ENCODE measurements at places on chromosomes 1 and 21. TPM values are rescaled to one million over a fixed set of nuclear protein-coding genes. Genes with fewer than 3 reads are reported as not detected.
A peak's percentile ranks its signal among the peaks of the same experiment; 100 is the strongest.

- peak; percentile 24 for ATAC-seq
Measured at GRCh38 chr1:3216015-3216391, 147.0 kb downstream of the PRDM16 start.

GRCh38 chr1:45015683-45016082 is 3.6 kb downstream of the UROD start:
- no peak for ATAC-seq

DNA sequence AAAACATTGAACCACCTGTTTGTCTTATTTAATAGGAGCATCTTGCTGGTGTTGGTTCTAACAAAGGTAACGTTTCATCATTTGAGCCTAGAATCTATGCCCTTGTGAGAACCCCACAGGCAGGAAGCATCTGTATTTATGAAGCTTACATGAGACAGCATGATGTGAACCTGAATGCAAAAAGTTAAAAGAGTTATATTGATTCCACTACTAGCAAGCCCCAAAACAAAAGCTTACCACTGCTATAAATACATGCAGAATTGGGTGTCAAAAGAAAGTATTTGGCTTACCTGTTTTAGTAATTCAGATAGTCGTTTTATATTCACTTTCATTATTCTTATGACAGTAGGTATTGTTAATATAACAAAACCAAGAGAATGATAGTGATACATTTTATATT is 301.2 kb upstream of the ADGRL2 start:
- no peak for ATAC-seq

DNA sequence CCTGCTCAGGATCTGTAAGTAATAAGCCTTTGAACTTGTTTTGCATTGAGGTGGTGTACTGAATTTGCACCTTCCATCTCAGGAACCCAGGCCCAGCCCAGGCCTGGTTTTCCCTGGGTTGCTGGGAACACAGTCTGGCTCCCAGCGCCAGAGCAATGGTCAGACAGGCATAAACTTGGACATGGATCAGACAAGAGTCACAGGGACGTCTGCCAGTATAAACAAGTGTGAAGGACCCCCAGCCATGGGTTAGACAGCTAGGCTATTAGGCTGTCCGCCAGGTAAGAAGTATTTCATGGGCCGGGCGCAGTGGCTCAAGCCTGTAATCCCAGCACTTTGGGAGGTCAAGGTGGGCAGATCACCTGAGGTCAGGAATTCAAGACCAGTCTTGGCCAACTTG is 5.5 kb downstream of the IFNLR1 start:
- no peak for ATAC-seq

GRCh38 chr1:183150445-183150844 is 35.6 kb upstream of the LAMC2 start:
- ATAC-seq = no peak

GRCh38 chr1:22915231-22915630 is 57.4 kb downstream of the LACTBL1 start:
- no peak for ATAC-seq

DNA sequence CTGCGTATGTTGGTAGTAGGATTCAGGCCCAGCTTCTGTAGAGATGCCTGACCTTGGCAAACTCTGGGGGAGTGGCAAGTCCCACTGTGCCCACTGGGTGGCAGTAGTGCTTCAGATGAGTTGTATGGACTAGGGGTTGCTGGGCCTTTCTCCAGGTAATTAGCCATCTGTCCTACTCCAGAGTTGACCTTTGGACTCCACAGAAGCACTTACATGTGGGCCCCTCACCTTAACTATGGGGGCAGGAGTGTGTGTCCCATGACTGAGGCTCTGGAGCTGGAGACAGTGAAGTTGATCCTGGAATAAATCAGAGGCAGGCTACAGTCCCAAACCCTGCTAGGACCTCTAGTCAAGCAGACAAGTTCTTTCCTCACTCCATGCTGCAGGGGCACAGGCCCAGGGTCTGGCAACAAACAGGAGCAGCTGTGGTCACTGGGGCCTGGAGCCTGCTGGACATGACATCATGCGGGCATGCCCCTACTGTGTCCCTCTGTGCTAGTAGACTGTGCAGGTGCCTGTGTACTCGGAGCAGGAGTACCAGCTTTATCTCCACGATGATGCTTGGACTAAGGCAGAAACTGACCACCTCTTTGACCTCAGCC is 4.6 kb downstream of the DMAP1 start:
- ATAC-seq = peak; percentile 21

- ATAC-seq = peak; percentile 78
Measured at GRCh38 chr1:182752077-182752988, 37.2 kb upstream of the NPL start.

- ATAC-seq = no peak
Measured at GRCh38 chr1:175649416-175649815, 94.0 kb downstream of the TNR start.

DNA sequence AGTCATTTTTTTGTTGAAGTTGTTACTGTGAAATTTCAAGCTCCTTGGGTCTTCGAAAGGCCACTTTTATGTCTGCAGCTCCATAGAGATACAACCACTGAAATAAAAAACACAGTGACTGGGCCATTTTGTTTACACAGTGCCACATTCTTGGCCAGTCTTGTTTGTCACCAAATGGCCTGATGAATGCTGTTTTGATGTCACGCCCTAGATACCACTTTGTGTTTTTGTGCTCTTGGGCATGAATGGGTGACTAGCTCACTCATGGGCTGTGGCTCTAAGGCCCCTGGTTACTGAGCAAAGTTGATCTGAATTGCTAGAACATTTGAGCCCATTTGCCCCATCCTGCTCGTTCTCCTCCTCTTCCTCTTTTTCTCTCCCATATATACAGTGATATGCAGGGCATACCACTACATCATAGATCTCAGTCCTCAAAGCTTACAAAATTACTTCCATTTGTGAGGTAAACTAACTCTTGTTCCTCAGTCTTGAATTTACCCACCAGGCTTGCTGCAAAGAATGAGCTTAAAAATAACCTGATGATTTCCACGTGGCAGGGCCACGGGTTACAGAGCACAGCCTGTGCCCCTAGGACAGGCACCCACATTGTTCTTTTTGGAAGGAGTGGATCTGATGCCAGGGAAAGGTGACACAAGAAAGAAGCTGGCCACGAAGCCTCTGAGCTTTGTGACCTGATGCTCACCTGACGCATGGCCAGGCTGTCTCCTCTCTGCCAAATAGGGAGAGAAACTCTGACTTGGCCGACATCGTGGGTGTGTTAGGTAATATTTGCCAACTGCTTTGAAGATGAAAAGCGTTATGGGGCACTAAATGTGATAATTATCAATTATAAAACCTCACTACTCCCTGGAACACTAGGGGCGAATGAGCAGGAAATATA is 92.4 kb downstream of the RUNX1 start:
- no peak for ATAC-seq

GRCh38 chr1:85220756-85221201 is 20.0 kb upstream of the SYDE2 start:
- ATAC-seq = peak; percentile 87

- no peak for ATAC-seq
Measured at GRCh38 chr1:14520514-14521163, 77.8 kb upstream of the KAZN start.

- no peak for ATAC-seq
Measured at GRCh38 chr1:101311146-101311920, 74.5 kb downstream of the S1PR1 start.

DNA sequence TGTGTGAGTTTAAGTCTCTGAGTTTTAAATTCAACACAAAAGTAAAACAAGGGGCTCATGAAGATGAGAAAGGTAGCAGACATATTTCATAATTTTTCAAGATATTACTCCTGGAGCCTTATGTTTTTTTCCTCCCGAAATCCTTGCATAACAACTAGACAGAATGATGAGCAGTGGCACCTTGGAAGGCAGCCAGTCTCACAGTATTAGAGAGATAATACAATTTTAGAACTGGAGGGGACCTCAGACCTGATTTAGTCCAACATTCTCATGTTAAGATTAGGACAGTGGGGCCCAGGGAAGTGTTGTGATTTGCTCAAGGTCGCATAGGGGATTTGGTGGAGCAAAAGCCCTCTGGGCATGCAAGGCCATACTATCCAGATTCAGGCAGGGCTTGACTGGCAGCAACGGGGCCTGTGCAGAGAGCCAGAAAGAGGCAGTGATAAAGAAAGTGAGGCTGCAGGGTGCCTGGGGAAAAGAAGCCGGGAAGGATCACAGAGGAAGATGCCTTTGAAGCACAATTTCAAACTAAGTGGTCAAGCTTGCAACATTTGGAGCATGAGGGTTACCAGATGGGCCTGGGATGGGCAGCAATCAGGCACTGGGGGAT is 31.4 kb upstream of the BCL9 start:
- ATAC-seq = peak; percentile 66

GRCh38 chr1:27058966-27059669 is 46.5 kb upstream of the TENT5B start:
- peak; percentile 25 for ATAC-seq

DNA sequence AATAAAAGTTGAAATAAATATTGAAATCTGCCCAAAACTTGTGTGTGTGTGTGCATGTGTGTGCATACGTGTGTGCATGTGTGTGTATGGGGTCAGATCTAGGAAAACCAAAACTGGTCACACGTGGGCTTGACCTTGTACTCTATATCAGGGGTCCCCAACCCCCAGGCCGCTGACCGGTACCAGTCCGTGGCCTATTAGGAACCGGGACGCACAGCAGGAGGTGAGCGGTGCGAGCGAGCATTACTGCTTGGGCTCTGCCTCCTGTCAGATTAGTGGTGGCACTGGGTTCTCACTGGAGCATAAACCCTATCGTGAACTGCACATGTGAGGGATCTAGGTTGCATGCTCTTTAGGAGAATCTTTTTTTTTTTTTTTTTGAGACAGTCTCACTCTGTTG is 8.7 kb downstream of the DOP1B start:
- no peak for ATAC-seq

- ATAC-seq = no peak
Measured at GRCh38 chr1:80274256-80274655, 1267.7 kb upstream of the ADGRL4 start.

- no peak for ATAC-seq
Measured at GRCh38 chr1:202576816-202577215, 133.4 kb downstream of the SYT2 start.

DNA sequence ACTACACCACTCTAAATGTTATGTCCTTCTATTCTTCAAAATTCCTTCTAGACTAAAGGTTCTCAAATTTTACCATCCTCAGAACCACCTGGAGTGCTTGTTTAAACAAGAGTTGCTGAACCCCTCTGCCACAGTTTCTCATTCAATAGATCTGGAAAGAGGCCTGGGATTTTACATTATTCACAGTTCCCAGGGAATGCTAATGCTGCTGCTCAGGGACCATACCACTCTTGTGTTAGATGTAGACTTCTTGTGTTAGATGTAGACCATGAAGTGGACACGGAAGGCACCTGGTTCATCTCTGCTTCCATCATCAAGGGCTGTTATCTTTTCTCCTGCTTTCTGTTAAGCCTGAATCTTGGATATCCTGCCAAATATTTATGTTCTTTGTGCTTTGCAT is 31.3 kb upstream of the CCN1 start:
- ATAC-seq = no peak

GRCh38 chr21:14630556-14631069 is 84.5 kb upstream of the SAMSN1 start:
- ATAC-seq = no peak

- no peak for ATAC-seq
Measured at GRCh38 chr1:197811769-197812168, 36.5 kb upstream of the DENND1B start.

DNA sequence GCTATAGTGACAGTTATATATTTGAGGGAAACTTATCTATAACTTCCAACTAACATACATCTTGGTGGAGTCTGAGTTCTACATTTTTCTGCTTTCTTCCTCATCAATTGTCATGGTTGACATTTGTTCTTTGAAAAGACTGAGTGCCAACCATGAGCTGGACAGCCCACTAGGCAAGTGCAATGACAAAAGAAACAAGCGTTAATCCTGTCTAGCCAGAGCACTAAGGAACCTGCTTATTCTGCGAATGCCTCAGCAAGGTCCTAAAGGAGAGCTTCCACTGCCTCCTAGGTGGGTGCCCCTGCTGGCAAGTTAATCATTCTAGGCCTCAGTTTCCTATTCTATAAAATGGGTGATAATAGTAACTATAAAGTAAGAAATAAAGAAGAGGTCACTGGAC is 44.8 kb downstream of the IRF2BP2 start:
- ATAC-seq = no peak

DNA sequence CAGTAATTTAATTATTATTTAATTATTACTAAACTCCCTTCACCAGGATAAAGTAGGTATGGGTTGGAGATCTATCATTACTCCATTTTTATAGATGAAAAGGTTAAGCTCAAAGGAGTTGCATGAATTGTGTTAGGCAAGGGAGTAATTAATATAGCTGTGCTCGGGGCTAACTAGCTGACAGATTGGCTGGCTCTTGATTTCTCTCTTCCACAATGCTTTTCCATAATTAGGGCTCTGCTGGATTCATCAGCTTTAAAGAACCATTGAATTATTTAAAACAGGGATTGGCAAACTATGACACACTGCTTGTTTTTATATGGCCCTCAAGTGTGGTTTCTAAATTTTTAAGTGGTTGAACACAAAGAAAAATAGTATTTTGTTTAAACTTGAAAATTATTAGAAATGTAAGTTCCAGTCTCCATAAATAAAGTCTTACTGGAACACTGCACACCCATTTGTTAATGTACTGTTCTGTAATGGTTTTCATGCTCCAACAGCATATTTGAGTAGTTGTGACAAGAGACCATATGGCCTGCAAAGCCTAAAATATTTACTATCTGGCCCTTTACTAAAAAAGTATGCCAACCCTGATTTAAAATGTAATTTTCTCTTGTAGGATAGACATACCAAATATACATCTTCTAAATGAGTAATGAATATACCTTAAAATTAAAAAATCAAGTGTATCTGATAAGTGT is 76.4 kb downstream of the GDAP2 start:
- no peak for ATAC-seq

GRCh38 chr1:156165083-156165482 is 11.7 kb downstream of the SEMA4A start:
- no peak for ATAC-seq

- peak; percentile 79 for ATAC-seq
Measured at GRCh38 chr1:30852026-30852425, 56.5 kb downstream of the SDC3 start.

Gene TMEM82
- total RNA-seq = not detected

Gene IGSF9
- 9.2 TPM for total RNA-seq

Gene PIK3C2B
- total RNA-seq = 44.3 TPM

Gene DMRTA2
- 0.19 TPM for total RNA-seq

Gene TMPRSS2
- not detected for total RNA-seq

Gene DENND2D
- 7.9 TPM for total RNA-seq

Gene EVA1C
- 0.93 TPM for total RNA-seq

Gene INKA2
- total RNA-seq = 1.3 TPM

Gene FCRL4
- total RNA-seq = not detected

Gene NFASC
- total RNA-seq = 53.2 TPM

Gene DRAXIN
- 95.9 TPM for total RNA-seq

Measured in motor neuron (in vitro differentiated cells).